Stimulated activated CD8-positive, alpha-beta memory T cell treated with anti-CD3 and anti-CD28 coated beads, Interleukin-15, amount 100 ng/mL, for 4 hours (primary cell): ENCODE measurements at places on chromosomes 7 and 10.
A peak's percentile ranks its signal among the peaks of the same experiment; 100 is the strongest.

- no peak for DNase-seq
Measured at GRCh38 chr10:29266641-29267040, 22.2 kb upstream of the LYZL1 start.

DNA sequence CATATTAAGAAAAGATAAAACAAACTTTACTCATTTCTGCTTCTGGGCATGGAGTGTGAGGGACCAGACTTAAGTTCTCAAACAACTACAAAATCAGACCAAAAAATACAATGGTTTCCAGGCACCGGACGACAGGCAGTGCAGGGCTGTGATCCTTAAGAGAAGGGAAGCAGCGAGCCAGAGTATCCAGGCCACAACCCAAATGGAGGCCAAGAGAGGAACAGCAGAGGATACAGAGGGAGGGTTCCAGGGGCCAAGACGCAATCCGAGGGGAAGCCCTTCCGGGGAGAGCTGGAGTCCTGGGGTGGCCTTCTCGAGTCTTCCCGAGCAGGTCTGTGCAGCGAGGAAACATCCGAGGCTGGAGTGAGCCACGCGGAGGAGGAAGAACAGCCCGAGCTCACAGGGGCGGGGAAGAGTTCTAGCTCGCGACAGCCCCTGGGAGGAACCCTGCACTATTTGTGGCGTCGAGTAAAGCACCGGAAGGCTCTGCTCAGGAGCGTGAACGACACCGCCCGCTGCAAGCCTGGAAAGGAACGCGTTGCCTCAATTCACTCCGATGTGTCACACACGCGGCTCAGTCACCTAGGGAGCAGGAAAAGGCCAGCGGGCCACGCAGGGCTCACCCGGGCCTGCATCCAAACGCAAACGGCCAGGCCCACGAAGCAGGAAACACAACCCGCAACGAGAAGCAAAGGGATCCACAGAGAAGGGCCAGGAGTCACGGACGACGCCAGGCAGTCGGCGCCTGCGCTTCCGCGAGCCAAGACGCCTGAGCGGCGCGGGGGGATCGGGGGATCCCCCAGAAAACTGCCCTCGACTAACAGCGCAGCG is 933 bp upstream of the RNF32 start:
- no peak for DNase-seq

- no peak for DNase-seq
Measured at GRCh38 chr10:70167246-70167645, 3.1 kb downstream of the SAR1A start.

DNA sequence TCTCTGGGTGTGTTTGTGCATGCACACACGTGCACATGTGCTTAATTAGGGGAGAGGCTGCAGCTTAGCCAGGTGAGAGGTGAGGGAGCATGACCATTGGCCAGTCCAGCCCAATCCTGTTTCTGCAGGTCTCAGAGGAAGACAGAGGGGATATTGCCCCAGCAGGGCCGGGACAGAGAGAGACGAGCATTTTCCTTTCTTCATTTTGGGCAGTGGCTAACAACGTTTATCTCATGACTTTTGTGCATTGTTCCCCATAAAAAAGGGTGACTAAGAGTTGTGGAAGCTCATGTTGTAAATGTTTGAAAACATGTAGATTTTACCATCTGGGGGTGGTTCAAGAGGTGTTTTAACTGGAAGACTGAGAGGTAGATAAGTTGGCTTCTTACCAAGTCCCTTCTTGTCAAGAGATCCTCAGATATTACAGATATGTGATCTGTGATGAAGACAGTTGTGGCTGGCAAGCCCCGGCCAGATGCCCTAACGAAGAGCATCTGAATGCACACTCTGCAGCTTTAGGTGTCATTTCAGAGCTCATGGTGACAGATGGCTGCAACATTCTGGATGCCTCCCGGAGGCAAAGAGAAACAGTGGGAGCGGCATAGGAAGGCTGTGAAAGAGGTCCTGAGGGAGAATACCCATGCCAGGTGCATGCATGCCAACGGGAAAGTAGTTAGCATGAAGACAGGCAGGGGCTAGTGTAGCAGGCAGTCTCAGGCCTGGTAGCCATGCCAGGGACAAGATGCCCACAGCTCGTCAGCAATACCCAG is 16.7 kb upstream of the DMBT1 start:
- DNase-seq: no peak

- DNase-seq: no peak
Measured at GRCh38 chr7:84154991-84155781, 39.4 kb downstream of the SEMA3A start.

DNA sequence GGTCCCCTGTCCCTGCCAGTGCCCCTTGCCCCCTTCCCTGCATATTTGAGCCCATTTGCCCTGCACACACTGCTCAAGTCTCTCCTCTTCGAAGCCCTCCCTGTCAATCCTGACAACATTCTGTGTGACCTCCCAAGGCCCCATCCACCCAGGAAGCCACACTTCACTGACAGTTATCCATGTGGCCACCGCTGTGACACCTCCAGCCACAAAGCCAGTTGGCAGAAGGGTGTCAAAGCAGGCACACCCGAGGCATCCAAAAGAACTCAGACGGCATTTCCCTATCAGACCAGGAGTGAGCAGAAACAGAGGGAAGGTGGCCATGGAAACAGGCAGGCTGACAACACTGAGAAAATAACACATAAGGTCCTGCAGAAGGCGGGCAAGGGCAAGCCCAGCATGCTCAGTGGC is 4.6 kb downstream of the POLM start:
- DNase-seq: no peak

GRCh38 chr10:49237985-49238384 is 49.8 kb upstream of the TMEM273 start:
- no peak for DNase-seq

DNA sequence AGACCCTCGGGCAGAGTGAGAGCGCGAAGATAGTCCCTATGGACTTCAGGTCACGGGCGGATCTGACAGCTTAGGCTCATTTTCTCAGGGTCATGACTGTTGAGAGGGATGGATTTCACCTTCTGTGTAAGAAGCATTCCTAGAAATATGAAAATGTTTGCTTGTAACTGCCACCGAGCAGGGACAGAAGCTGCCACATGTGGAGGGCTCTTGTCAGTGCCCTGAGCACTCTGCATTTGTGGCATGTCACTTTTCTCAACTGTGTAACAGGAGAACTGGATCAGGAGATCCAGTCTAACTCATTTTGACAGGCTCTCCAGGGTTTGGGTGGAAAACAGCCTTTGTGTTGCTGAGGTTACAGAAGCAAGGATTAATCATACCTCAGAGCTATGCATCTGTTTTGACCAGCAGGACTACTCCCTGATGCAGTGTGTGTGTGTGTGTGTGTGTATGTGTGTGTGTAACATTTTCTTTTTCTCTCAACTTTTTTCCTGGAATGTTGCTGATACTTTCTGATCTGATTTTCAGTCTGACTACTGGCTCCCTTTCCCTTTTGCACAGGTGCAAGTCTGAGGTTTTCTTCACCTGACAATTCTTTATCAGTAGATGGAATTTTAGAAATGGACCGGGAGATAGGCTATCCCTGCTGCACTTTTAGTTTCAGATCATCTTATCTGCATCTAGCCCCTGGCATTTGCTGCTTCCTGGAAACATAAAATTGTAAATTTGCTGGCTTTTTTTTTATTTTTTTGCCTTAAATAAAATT is 183.3 kb downstream of the STK31 start:
- DNase-seq: no peak

- DNase-seq: no peak
Measured at GRCh38 chr10:43070121-43071085, 6.5 kb upstream of the RET start.

GRCh38 chr7:55965100-55965470 is 700 bp downstream of the NIPSNAP2 start:
- no peak for DNase-seq

- no peak for DNase-seq
Measured at GRCh38 chr7:73715648-73716317, 3.7 kb downstream of the STX1A start.

DNA sequence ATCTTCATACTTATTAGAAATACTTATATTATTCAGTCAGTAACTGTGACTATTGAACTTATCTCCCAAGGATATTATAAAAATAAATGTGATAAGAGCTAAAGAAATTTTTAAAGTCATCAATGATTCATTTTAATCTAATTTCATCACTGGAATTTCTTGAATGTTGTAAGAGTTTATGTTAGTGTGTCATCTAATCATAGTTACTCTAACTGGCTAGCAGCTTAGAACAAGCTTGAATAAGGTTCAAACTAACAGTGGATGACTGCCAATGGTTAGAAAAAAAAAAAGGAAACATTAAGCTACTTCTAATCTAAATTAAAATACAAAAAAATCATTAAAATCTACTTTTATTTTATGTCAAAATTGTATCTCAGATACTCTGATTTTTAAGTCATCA is 1066.3 kb downstream of the CNTNAP2 start:
- no peak for DNase-seq

DNA sequence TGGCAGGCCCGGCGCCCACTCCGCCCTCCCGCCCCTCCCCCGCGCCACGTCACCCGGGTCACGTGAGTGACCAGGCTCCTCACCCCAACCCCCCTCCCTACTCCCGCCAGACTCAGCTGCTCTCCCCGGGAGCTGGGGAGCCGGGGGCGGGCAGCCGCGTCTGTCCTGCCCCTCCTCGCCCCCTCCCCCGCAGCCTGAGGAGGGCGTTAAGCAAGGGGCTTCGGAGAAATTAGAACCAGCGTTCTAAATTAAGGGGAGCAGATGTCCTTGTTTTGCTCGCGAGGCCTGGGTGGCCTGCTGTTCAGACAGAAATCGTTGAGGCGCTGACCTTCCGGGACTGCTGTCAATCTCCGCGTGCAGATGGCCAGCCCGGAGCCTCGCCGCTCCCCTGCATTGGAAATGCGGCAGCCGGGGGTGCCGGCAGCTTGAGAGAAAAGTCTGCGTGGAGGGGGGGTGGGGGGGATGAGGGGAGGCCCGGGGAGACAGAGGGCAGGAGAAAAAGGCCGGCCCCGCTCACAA is 102.2 kb upstream of the ZNF438 start:
- peak; percentile 51 for DNase-seq

DNA sequence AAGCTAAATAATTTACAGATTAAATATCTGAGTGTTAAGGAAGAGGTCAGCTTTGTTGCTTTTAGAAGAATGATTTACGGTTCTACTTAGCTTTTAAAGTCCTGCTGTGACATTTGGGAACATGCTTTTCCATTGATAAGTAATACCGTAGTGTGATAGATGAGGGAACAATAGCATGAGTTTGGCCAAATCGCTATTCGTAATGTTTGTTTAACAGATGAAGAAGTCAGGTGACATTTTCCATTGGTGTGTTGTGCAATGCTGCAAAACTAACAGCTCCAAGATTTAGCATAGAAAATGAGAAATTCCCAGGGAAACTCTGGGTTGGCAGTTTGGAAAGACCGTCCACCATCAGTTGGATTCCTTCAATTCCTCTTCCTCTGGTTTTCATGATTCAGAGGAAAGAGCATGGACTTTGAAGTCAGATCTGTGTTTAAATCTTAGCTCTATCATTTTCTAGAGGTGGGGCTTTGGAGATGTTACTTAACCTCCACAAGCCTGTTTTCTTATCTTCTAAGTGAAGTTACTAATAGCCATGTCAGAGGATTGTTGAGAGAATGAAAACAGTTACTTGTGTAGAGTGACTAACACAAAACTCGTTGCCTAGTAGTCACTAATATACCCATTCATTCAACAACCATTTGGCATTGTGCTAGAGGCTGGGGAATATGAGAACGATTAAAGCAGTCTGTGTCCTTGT is 140.4 kb upstream of the BMPER start:
- no peak for DNase-seq

GRCh38 chr7:22393913-22394729 is 37.2 kb upstream of the RAPGEF5 start:
- no peak for DNase-seq

DNA sequence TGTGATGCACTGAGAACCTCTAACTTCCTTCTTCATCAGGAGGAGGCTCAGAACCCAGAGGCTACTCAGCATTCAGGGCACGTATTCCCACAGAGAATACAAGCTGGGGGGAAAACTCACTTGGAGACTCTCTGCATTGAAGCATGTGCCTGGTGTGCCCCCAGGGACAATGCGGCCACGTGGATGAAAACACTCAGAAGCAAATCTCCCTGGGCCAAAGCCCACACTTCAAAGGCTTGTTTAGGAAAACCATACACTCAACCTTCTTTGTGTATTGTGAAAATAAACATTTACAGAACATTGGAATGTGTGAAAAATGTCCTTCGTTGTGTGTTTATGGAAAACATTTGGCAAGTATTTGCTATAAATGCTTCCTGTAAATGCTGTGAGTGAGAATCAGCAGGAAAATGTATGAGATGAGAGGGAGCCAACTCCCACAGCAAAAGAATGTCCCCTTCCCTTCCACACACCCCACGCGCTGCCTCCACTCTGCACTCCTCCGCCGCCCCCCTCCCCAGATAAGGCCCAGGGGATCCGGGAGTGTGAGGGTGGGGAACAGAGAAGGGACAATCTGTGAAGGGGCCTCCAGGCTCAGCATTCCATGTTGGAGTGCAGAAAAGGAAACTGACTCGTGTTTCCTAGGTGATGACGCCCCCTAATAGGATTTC is 339.5 kb downstream of the ELMO1 start:
- DNase-seq: no peak

GRCh38 chr10:95428701-95429100 is 132.5 kb downstream of the SORBS1 start:
- no peak for DNase-seq

- DNase-seq: no peak
Measured at GRCh38 chr7:19378345-19378714, 233.1 kb upstream of the FERD3L start.

GRCh38 chr7:108771853-108772252 is 202.2 kb downstream of the DNAJB9 start:
- no peak for DNase-seq

- no peak for DNase-seq
Measured at GRCh38 chr7:98996150-98996552, 117.8 kb downstream of the TRRAP start.

- DNase-seq: no peak
Measured at GRCh38 chr10:1661859-1662437, 75.4 kb downstream of the ADARB2 start.

GRCh38 chr7:37218956-37219355 is 229.7 kb downstream of the ELMO1 start:
- DNase-seq: no peak

GRCh38 chr7:26213807-26214515 is 12.4 kb downstream of the CBX3 start:
- no peak for DNase-seq

GRCh38 chr7:109842386-109842785 is 1248.5 kb upstream of the LRRN3 start:
- DNase-seq: no peak

DNA sequence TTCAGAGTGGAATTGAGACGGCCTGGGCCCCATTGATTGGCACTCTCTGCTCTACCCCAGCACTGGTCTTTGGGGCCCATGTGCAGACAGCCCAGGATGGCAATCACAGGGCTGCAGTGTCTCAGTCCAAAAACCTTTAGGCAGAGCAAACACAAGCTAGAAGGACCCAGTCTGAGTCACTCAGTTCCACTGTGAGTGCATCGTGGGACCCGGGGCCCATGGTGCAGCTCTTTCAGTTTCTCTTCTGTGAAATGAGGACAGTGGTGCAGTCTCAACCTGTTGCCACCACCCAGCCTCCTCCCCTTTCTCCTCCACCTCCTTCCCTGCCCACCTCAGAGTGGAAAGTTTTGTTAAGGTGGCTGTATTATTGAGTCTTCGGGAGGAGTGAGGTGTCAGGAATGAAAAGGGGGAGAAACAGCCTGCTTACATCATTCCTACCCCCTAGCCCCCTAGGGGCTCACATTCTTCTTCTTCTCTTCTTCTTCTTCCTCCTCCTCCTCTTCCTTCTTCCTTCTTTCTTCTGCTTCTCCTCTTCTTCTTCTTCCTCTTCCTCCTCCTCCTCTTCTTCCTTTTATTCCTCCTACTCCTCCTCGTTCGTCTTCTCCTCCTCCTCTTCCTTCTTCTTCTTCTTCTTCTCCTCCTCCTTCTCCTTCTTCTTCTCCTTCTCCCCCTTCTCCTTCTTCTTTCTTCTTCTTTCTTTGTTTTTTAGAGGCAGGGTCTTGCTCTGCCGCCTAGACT is 19.5 kb upstream of the CARD11 start:
- DNase-seq: peak; percentile 77
